Right renal cortex interstitium (tissue), 3 donors: ENCODE measurements at places on chromosomes 16 and 17. TPM values are rescaled to one million over a fixed set of nuclear protein-coding genes. Genes with fewer than 3 reads are reported as not detected.

The CEP112 gene
- polyA plus RNA-seq = 18.5 TPM

The RNF222 gene
- polyA plus RNA-seq = 0.04 TPM

The CCDC200 gene
- polyA plus RNA-seq = 5.7 TPM

The AATF gene
- polyA plus RNA-seq = 54.2 TPM

The KRT39 gene
- polyA plus RNA-seq = not detected

The SRCIN1 gene
- 2.6 TPM for polyA plus RNA-seq

The CHD9NB gene
- polyA plus RNA-seq = 11.6 TPM

The MYH13 gene
- polyA plus RNA-seq = 0.12 TPM

The CHST4 gene
- 0.25 TPM for polyA plus RNA-seq

The SDR42E2 gene
- 0.11 TPM for polyA plus RNA-seq

The SEPTIN1 gene
- 2.1 TPM for polyA plus RNA-seq

The RNU2-1 gene
- polyA plus RNA-seq = not detected

The HLF gene
- 5.5 TPM for polyA plus RNA-seq
